ELF-1 (cell line): ENCODE measurements at places on chromosomes 4 and X.

- DNase-seq = no peak
These were observed 341.7 kb downstream of the PPP3CA start for GRCh38 chr4:101005659-101006058.

DNA sequence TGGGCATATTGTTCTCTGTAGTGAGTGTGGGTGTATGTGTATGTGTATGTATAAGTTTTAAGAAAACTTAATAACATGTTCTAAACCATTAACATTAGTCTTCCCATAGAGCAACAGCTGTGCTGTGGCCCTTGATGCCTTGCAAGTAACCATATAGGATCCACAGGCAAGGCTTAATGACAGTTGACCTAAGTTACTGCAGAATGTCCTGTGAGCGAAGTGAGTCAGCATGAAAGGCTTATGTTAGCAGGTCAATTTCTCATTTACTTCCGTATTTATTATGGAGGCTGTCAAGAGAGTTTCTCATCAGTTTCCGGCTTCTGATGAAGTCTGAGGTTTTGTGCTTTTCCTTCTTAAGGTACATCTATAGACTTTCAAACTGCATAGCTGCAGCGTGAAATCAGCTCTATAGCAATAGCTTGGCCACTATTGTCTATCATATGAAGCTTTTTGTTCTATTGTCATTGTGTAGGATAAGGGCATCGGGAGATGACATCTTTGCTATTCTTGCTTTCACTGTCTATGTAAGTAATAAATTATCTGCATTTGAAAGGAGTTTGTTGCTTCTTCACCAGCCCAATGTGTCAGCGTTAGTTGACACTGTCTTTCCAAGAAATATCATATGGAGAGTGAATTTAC is 1153.4 kb upstream of the AGA start:
- DNase-seq = no peak

- no peak for DNase-seq
These were observed 48.1 kb downstream of the PCDH7 start for GRCh38 chr4:30768277-30768676.

DNA sequence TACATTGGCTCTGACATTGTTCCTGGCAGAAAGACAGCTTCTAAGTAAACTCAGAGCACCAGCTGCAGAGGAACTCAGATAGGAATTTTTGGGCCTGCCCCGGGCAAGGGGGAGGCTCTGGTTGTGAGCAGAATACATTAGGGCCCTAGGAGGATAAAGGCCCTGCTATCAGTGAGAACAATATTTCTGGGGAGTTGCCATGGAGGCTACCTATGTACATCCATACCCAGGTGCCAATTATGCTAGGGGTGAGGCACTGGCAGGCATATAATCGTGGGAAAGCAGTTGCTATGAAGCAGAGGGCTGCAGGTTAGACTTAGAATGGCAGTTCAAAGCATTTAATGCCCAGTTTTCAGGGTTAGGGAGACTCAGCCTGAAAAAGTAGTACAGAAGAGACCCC is 273.5 kb upstream of the EDA2R start:
- DNase-seq = no peak

DNA sequence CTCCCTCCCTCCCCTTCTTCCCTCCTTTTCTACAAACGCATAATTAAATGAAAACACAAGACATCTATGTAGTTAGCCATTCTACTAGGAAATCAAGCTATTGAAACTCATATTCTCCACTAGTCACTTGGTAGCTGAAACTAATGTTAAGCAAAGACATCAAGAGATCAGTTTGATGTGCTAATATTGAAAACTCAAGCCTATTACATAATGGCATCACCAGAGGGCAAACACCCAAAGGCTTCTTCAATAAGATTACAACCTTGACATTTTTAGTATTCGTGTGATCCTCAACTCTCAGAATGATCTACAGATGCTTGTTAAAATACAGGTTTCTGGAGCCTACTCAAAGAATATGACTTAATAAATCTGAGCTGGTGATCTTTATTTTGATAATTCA is 6.2 kb upstream of the GUCY1A1 start:
- DNase-seq = no peak

- DNase-seq = no peak
These were observed 23.5 kb downstream of the UVSSA start for GRCh38 chr4:1370321-1371124.

- DNase-seq = peak; percentile 1
These were observed 557.0 kb upstream of the GALNTL6 start for GRCh38 chr4:171256223-171256622.

GRCh38 chr4:2443061-2443730 is 24.4 kb downstream of the CFAP99 start:
- no peak for DNase-seq

- DNase-seq = peak; percentile 43
These were observed 444.1 kb downstream of the BCOR start for GRCh38 chrX:39653691-39654090.

GRCh38 chr4:7647600-7648543 is 213.1 kb upstream of the PSAPL1 start:
- DNase-seq = no peak

DNA sequence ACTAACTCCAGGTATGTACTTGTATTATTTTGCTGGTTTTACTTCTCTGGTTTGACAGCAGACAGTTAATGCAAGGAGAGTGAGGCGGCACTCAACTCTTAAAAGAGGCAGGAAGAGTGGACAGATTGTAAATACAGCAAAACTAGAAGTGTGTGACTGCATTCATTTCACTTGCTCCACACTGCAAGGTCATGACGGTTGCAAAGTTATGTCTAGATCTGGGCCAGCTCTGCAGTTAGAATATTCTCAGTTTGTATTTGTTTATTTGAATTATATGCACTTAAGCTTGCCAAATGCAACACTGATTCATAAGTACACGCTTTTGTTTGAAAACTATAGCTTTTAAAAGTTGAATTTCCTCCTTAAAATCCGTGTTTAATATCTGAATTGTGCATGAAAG is 148.9 kb downstream of the STIM2 start:
- no peak for DNase-seq
